Stimulated activated naive B cell treated with anti-CD40 and anti-IgM and Interleukin-4, amounts not matched to agents 10 μg/mL and 1 μg/mL and 100 μg/mL, for 72 hours (primary cell): ENCODE measurements at places on chromosomes 7 and 10.

GRCh38 chr10:7184660-7185366, 226.0 kb downstream of the SFMBT2 start:
- peak; percentile 47 for DNase-seq

DNA sequence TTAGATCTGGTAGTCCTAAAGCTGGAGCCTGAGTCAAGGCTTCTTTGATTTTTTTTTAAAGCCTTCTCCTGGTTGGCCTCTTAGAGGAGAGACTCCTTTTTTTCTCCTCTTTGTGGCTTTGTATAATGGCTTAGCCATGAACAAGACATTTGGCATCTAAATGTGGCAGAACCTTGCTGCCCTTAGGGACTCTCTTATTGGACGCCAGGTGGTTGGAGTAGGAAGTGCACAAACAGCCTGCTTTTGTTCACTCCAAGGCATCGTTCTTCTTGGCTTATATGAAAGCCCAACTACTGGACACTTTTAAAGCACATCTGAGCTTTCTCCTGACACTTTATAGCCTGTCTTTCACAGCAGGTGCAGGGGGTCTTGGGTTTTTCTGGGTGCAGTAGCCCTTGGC, 25.0 kb downstream of the ZPBP start:
- DNase-seq: no peak

DNA sequence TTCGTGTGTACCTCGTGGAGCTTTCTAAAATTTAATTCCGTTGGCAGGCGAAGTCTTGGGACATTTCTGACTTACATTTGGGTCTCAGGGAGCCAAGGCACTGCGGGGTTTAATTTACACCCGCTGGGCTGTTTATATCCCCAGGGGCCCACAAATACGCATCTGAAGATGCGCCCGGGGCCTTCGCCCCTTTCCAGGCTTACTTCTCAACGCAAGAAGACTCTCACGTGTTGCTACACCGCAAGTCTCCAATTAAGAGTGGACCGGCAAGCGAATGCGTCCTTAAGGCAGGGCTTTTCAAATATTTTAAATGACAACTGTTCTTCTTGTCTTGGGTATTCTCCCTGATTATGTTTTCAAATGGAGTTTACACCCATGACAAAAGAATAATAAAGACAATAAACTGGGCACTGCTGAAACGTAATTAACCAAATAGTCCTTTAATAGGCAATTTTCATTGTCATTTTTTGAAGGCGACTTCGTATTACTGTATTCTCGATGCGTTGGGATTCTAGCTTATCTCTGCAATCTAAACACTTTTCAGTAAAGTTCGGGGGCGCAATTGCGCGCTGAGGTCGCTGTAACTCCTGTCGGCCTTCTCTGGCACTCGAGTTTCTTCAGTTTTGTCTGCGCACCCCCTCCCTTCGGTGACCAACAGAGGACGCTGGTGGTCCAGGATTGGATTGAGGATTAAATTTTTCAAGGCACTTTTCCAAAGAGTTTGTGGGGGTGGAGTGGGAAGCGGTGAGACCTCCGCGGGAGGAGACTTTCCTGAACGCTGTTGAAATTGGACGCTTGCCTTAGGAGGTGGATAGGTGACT, 837 bp upstream of the IGFBP3 start:
- no peak for DNase-seq

DNA sequence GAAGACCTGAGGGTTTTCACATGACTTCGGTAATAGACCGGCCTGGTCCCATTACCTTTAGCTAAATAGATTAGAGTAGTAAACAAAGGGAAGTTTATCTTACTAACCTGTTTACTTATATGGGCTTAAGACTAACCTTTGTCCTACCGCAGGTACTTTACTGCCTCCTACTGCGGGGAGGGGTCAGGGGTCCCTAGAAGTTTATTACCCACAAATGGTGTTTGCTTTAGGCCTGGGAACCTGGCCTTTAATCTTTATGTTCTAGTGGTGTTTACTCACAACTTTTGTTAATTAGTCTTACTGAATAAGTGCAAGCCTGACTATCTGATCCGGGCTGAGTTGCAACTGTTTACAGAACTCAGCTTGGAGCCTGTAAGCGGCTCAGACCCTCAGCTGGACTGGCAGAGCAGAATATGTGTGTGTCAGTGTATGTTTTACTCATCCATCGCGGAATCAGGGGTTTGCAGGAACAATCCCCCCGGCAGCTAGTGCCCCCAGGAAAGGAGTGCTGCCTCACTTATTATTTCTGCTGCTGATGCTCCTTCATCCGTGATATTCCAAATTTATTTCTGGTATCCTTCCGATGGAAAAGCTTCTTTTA, 578.9 kb upstream of the SEMA3D start:
- no peak for DNase-seq

- DNase-seq: no peak
Measured at GRCh38 chr10:12364559-12364958, 15.2 kb downstream of the CAMK1D start.

- no peak for DNase-seq
Measured at GRCh38 chr10:60898321-60898720, 45.7 kb downstream of the RHOBTB1 start.

- DNase-seq: peak; percentile 64
Measured at GRCh38 chr10:132446661-132447445, 49.9 kb downstream of the PWWP2B start.

- no peak for DNase-seq
Measured at GRCh38 chr10:21831986-21832820, 171.3 kb downstream of the DNAJC1 start.

GRCh38 chr7:40095695-40096327, 38.6 kb downstream of the MPLKIP start:
- no peak for DNase-seq

DNA sequence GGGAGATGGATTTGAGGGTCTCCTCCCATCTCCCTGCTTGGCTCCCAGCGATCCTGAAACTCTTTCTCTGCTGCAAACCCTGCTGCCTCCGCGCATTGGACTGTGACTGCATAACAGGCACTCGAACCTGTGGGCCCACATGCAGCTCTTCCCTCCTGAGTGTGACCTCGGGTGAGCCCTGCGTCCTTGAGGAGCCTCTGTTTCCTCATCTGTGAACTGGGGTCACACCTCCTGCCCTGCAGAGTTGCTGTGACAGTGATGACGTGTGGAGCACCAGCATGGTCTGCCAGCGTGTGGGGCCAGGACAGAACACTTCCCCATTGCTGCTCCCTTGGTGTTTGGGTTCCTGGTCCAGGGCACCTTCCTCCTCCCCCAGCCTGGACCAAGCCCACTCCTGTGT, 46.9 kb upstream of the PSMG3 start:
- no peak for DNase-seq

GRCh38 chr7:5424749-5425506, 1.3 kb upstream of the TNRC18 start:
- DNase-seq: no peak

DNA sequence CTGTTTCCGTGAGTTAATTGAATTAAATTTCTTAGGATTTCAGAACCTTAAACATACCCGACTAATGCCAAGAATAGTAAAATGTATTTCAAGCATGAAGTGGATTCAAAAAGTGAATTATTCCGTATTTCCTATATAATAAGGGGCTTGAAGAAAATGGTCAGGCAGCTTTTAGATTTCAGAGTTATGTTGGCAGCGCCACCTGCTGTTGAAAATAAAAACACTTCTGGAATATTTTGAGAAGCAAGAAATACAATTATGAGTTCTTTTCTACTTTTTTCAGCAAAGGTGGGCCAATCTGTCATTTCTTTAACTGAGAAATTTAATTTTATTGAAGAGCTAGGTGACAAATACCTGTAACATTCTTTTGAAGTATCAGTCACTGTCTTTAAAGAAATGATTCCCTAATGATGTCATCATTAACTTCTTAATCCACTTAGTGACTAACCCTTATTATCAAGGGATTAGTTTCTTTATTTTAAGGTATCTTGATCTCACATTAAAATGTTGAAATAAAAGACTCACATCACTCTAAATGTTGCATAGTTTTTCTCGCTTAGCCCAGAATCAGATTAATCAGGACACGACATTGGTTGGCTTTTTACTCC, 36.6 kb upstream of the AGR3 start:
- no peak for DNase-seq

- peak; percentile 46 for DNase-seq
Measured at GRCh38 chr10:13831711-13832141, 245.0 kb downstream of the PRPF18 start.

DNA sequence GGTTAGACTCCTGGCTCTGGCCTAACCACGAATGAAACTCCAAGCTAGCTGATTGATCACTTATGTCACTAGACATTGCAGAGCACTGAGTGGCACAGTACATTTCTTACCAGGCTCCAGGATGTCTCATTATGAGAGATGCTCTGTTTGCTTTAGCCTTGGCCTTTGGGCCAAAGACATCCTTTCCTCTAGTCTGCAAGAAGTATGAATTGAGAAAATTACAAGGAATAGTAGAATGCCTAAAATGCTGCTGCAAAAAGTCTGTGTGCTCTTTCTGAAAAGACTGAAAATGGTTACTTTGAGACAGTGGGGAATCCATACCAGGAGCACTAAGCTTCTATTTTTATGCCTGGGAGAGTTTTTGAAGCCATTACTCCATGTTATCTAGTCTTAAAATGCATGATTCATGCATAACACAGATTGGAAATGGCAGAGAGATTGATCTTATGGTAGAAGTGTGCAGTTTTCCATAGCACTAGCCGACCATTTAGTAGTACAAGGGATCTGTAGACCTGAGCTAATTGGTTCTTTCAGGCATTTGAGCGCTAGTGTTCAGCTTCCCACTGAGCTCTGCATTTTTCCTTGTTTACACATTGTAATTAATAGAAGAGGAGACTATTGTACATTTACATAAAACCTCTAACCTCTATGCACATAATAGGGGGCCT, 303.8 kb downstream of the PRKG1 start:
- DNase-seq: no peak

DNA sequence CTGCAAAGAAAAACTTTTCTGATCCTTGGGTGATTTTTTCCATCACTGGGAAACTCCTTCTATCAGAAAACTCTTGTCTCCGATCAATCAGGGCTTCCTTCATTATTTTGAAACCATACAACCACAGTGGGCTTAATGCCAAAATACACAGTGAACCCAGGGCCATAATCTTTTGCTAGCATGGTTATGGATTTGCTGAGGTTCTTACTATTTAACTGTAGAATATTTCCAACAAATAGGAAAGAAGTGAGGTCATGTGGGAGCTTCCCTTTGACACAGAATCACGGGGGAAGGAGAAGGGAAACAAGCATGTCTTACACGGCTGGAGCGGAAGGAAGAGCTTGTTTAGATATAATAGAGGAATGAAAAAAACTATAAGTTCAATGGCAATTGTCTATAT, 1241.7 kb downstream of the REEP3 start:
- no peak for DNase-seq

DNA sequence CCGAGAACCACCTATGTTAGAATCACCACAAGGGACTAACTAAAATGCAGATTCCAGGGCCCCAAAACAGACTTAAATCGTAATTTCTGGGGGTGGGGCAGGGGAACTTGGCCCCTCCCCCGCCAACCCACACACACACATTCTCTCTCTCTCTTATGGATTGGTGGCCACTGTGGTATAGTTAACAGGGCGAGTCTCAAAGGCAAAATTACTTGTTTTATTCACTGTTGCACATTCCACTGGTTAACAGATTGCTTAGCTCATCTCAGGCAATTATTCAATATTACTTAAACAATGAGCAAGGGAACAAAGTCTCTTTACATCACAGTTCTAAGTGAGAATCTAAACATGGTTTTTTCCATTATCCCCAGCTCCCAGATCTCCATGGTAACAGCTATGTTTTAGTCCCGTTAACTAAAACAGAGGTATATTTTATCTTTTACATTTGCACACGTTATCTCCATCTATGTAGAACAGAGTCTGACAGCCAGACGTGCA, 38.5 kb downstream of the IGF2BP3 start:
- DNase-seq: no peak

- no peak for DNase-seq
Measured at GRCh38 chr10:26858707-26859034, 2.1 kb downstream of the ABI1 start.
